ENCODE measurements at places on chromosomes 12 and 14.

DNA sequence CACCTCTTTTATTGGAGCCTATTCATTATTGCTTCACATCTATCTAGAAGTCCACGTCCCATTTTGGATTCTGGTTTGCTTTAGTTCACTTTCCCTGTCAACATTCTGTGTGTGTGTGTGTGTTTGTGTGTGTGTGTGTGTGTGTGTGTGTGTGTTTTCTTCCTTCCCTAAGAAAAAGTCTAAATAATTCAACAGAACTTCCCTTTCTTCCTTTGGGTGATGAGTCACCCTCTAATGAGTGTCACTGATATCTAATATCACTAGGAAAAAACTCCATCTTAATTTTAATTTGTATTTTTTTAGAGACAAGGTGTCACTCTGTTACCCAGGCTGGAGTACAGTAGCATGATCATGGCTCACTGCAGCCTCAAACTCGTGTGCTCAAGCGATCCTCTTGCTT lies 234.2 kb downstream of the TTC8 start:
- no peak for DNase-seq

DNA sequence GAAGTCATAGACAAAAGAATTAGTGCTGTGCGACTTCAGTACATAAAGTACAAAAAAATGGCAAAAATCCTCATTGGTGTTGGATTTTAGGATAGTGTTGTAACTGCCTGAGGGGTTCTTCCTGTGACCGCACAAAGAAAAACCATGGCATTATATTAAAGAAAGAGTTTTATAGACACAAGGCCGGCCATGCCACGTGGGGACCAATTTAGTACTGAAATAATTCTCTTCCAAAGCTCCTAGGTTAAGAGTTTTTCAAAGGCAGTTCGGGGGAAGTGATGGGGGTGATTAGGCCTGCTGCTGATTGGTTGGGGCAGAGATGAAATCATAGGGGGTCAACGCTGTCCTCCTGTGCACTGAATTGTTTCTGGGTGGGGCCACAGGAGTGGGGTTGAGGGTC lies 150.9 kb upstream of the EEA1 start:
- DNase-seq, result no peak

- DNase-seq, result no peak
Observed at GRCh38 chr12:54439521-54440255, 20.6 kb upstream of the ITGA5 start.

GRCh38 chr12:80299219-80299618 lies 144.8 kb upstream of the PTPRQ start:
- DNase-seq, result no peak

DNA sequence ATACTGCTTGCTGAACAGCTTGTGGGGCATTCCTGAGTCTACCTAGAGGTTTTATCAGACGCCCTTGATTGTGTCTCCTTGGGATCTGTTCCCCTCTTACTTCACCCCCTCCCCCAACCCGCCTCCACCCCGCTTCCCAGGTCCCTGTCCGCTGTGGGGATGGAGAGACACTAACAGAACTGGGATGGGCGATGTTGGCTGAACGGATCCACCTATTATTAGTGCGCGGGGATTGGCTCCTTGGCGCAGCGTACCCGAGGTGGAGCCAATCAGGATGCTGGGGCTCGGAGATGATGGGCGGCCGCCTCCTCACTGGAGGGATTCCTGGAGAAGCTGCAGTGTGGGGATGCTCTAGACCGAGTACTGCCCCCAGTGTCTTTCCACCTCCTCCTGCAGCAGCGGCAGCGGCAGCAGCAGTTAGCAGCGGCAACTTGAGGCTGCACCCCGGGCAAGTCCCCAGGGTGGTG lies at the start of gene SYT1:
SYT1 (plus strand) TSS at position 372 of the 467 bp plus-strand sequence.
- no peak for DNase-seq

DNA sequence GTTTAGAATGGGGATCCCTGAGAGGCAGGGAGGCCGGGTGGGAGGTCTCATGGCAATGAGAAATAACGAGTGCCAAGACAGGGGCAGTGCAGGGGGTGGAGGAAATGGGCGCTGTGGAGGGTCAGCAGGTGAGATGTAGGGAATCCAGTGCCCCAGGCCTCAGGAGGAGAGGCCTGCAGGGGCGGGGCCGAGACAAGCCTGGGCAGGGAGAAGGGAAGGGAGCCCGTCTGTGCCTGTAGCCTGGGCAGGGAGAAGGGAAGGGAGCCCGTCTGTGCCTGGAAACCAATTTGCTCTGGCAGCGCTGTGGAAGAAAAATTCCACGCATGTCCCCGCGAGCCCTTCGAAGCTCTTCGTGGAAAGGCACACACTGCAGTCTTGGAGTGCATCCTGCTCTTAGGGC lies 10.6 kb upstream of the NCOR2 start:
- no peak for DNase-seq

GRCh38 chr12:96078231-96079135 lies 43.1 kb upstream of the LTA4H start:
- DNase-seq, result no peak

- DNase-seq, result no peak
Observed at GRCh38 chr14:99910337-99911309, 117.4 kb downstream of the EML1 start.

GRCh38 chr12:94872971-94873733 lies 130.3 kb downstream of the NDUFA12 start:
- no peak for DNase-seq

- DNase-seq, result no peak
Observed at GRCh38 chr12:3061059-3061458, 16.1 kb upstream of the TSPAN9 start.

GRCh38 chr12:74328623-74329022 lies 209.0 kb upstream of the ATXN7L3B start:
- DNase-seq, result no peak

DNA sequence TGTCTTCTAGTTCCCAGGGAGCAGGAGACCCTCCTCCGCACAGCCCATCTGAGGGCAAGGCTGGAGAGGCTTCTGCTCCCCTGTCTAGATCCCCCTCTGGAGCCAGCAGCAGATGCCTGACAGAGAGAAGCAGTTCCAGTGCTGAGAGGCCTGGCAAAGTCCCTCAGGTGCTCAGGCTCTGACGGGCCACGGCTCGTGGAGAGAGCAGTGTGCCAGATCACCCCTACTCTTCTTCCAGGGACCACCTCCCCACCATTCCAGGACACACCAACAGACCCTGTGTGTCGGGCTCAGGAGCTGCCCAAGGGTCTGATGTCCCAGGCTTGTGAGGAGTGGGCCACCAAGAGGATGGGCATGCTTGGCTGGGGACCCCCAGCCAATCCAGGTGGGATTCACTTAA lies 22.5 kb upstream of the C14orf180 start:
- no peak for DNase-seq

DNA sequence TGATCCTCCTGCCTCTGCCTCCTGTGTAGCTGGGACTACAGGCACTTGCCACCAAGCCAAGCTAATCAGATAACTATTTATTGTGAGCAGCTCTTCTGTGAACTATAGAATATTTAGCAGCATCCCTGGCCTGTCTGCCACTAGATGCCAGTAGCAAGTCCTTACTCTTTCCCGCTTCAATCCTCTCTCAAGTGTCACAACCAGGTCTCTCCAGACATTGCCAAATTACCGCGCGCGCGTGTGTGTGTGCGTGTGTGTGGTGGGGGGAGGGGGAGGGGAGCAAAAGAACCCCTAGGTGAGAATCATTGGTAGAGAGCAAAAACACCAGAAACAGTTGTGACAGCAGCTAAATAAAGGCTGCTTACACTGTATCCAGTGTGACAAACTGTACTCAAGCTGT lies 49.9 kb downstream of the PPP2R5E start:
- DNase-seq, result no peak

DNA sequence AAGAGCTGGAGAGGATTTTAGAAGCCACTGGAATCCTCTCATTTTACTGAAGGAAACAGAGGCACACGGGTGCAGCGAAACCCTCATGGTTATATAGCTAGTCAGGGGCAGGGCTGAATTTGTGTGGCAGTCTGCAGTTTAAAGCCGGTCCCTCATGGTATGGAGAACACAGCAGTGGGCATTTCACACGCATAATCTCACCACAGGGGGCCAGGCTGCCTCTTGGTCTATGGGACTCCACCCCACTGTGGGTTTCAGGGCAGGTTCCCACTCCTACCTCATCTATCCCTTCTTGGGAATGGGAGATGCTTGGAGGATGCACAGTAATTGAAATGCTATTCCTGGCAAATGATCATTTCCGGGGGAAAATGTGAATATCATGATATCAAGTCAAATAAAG lies 400.6 kb downstream of the RGS6 start:
- DNase-seq, result no peak
